ENCODE measurements at places on chromosomes 7 and 10.

DNA sequence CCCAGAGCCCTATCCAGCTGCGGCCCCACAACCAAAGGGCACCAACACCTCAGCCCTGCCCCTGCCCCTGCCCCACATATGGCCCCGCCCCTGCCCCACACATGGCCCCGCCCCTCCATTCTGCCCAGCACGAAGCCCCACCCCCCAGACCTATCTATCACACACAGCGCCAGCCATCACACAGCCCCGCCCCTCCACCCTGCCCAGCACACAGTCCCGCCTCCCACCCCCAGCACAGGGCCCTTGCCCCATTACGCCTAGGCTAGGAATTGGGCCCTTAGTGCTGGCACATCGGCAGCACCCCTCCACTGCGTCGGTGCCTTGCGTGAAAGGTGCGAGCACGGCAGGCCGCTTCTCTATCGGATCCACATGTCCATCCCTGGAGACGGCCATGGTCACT lies 126.8 kb downstream of the MAD1L1 start:
- DNase-seq, result peak; percentile 59

GRCh38 chr10:103225939-103226338 lies 19.7 kb upstream of the RPEL1 start:
- DNase-seq, result no peak

GRCh38 chr7:76202666-76203030 lies 952 bp downstream of the SRRM3 start:
- peak; percentile 30 for DNase-seq

DNA sequence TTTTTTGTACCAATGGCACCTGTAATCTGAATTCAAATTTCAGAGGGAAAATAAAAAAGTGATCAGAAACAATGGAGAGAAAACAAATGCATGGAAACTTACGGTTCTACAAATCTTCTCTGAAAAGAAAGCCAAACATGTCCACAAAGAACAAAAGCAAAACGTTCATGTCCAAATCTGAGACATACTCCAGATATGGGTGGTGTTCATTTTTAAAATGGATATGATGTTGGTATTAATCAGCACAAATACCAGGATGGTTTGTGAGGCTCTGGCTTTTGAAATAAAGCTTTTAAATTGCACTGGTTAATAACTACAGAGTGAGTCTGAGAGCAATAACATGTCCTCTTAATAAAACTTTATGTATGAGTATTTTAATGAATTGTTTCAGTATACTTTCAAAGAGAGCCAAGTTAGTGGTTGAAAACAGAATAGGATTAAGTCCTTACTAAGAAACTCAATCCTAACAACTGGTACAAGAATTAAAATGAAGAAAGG lies 366.4 kb downstream of the INHBA start:
- DNase-seq, result no peak

GRCh38 chr10:74021248-74022055 lies 23.5 kb downstream of the VCL start:
- DNase-seq, result no peak

DNA sequence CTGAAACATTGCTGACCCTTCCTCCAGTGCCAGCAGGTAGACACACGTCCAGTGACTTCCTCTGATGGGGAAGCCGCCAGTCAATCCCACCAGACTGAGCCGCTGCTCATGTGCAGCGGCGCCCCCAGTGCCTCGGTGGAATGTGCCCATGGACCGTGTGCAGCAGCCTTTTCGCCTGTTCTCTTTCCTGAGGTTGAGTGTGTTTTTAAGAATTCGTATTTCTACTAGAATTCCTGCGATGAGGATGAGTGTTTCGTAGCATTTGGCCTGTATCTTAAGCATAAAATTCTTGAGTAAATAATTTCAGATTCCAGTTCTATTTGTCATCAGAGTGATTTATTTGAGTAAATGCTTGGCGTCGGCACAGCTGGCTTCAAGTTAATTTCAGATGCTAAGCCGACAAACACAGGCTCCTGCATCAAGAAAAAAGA lies 35.4 kb downstream of the BNIP3 start:
- DNase-seq, result no peak

DNA sequence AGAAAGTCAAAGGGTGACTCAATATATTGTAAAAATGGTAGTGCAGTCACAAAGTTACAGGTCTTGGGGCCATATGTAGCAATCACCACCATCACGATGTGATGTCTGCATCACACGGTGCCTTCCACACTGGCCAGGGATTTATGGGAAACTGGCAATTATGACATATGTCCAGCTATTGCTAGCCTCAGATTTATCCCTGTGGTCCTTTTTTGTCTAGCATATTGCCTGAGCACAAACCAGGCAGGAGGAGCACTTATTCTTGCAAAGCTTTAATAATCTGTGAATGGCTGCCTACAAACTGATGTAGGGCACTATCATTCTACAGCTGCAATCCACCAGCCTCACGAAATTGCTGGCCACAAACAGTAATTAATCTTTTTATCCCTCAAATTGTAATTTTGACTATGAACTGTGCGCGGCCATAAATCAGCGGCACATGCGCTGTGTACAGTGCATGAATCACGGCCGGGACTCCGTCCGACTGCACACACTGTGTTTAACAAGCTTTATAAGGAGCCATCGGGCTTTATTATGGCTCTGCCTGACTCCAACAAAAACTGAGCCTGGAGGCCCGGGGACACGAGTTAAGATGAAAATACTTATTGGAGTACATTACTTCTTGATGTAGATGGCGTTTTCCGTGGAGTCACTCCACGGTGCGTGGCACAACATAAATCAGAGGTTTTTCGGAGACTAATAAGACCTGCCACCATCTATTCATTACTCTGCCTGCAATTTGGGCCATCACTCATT lies 115.2 kb downstream of the EBF3 start:
- DNase-seq, result no peak

DNA sequence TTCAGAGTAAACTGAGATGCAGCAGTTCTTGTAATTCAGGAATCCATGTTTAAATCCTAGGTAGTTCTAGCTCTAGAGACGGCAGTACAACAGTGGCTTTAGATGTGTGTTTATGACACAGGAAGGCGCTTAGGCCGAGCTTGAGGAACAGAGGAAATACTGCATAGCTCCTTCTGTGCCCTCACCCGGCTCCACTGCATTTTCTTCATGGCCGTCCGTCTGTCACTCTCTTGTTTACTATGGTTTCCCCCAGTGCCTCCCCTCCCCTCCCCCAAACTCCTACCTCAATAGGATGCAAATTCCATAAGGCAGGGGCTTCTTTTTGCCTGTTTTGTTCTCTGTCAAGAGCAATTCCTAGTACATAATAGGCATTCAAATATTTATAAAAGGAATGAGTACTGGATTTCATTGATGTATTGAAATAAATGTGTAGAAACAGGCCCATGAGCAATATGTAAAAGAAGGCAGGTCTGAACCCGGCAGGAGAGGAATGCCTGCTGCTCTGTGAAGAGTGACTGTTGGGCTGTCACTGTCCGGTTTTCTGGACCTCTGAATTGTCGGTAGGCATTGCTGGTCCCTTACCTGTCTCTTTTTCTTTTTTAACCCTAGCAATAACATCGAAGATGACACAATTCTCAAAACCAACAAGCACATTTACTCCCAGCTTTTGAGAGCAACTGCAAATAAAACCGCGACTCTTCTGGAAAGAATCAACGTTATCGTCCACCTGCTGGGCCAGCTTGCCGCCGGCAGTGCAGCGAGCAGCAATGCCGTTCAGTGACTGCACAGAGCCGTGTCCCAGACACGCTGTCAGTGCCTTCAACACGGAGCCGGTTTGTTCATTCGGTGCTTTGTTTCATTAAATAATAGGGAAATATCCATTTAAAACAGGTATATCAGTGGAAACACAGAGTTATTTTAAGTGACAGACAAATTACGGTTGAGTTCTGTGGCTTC lies 12.7 kb downstream of the MMP21 start:
- DNase-seq, result no peak

DNA sequence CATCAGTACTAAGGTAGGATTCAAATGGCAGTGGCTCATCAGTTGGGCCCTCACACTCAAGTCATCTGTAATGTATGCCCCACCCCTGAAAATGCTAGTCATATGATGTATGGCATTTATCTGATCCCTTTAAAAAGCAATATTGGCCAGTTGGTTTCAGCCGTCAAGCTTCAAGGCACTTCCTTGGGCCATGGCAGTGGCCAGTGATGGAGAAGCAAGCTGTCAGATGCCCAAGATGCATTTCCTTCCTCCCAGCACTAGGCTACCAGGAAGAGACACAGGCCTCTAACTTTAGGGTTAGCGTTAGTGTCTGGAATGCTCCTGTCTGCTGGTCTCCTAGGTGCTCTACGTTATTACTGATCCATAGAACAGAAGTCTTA lies 64.1 kb downstream of the PIK3AP1 start:
- no peak for DNase-seq

DNA sequence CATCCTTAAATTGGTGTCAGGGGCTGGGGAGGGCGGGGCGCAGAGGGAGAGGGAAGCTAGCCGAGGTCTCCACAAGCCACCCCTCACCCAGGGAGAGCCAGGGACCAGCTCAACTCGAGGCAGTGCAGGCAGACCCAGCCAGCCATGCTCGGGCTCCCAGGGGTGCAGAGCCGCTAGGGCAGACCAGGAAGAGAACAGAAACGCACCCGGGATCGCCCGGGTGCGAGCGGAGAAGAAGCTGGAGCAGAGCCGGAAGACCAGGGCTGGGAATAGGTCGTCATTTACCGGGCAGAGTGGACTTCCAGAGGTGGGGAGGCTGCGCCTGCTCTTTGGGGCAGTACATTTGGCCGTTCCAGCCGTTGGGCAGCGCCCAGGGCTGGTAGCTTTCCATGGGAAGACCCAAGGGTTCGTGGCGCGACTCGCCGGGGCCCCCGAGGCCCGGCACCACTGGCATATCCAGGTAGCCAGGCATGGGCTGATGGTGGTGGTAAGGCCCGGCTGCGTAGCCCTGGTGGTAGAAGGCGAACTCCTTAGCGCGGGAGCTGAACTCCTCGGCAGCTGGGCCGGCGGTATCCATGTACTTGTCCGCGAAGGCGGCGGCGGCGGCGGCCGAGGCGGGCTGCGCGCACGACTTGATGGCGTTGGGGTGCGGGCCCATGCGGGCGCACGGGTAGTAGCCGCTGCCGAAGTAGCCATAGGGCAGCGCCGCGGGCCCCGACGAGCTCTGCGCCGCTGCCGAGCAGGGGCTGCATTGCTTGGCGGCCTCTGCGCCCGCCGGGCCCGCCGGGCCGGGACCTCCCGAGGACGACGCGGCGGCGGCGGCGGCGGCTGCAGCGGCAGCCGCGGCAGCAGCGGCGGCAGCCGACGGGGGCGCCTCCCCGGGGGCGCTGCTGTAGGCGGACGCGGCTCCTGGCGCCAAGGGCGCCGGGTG lies 755 bp downstream of the HOXA13 start:
- DNase-seq, result peak; percentile 68

DNA sequence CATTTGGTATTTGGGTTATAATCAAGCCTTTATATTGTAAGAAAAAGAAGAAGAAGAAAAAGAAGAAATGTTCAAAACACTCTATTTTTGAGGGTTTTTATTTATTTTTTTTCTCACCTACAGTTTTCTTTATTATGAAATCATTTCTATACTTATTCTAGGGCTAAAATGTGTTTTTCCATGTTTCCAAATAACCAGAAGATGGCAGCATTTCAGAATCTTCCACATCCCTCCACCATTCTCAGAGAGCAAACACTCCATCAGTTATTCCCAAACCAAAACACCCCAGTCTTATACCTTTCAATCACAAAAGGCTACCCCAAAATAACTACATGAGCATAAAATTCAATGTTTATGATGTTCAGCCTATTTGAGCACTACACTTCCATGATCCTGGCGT lies 38.7 kb upstream of the PPP1R17 start:
- DNase-seq, result peak; percentile 22

DNA sequence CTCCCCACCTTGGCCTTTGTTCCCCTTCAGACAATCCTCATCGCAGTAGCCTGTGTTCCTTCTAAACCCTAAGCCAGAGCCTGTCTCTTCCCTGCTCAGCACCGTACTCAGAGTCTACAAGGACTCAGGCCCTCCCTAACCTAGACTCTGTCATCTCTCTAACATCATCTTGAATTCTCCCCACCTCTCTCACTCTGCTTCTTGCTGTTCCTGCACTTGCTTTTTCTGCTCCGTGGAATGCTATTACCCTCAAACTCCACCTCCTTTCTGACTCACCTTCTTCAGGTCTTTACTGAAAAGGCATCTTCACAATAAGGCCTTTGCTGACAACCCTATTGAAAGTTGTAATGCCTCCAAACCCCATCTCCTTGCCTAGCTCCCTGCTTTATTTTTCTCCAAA lies 141.0 kb downstream of the DKK1 start:
- peak; percentile 51 for DNase-seq

DNA sequence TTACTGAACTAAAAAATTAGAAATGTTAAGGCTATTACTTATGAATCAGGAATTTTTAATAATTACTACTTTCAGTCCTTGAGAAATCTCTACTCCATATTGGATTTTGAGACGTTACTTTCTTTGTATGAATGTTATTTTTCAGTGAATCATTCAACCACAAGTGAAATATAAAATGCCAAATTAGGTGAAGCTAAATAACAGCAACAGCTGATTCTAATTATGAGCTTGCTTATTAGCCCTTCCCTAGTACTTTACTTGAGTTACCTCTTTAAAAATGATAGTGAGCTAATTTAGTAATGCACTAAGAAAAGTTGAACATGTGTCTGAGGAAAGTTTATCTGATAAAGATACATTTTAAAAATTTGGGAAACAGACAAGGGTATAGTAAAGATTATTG lies 51.4 kb downstream of the PCGF5 start:
- no peak for DNase-seq

GRCh38 chr10:103493916-103494877 lies 692 bp downstream of the NEURL1 start:
- no peak for DNase-seq

Measured in mesendoderm (in vitro differentiated cells).